ENCODE measurements at places on chromosomes 16 and 17.

DNA sequence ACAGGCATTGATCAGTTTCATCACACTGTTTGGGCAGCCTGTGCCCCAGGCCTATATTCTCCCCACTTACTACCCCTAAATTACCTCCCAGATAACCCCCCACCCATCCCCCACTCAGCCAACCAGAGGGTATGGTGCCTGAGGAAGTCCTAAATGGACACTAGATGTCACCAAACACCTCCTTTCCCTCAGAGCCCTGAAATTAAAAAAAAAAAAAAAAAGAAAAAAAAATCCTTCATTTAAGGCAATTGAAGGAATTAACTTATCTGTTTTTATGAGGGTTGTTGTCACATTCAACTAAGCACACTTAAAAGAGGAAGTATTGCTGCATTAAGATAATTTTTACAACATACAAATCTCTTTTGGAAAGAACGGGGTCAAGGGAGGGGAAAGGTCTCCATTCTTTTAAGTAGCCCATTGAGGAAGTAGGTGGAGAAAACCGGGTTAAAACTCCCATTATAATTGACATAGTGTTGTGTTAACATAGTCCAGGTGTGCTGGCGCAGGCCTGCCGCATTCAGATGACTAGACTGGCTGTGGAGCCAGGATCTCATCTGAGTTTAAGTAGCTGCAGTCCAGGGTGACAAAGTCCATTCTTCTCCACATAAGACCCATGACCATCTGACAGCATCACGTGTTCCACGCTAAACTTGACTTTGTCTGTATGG lies 46.3 kb downstream of the SNX11 start:
- no peak for DNase-seq

DNA sequence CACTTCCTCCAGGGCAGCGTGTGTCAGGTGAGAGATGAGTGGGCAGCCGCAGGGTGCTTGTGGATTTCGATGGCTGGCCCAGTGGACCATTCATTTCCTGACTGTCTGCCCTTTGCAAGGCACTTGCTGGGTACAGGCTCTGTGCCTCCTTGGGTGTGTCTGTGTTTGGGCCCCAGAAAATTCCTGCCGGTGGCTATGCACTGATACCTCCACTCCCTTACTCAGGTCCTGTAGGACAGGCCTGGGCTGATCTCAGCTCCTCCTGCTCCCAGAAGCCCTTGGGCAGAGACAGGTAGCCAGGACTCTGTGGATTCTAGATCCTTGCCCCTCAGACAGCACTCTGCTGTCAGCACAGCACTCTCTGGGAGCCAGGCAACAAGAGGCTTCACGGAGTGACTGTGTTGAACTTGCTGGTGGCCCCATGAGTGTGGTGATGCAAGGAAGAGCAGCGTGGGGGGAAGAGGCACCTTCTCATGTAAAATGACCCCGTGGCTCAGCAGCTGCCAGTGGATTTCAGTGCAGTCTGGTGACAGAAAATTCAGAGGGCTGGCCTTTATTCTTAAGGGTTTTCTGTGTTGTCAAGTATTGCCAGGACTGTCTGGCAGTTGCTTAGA lies 29.0 kb downstream of the PGS1 start:
- DNase-seq, result no peak

DNA sequence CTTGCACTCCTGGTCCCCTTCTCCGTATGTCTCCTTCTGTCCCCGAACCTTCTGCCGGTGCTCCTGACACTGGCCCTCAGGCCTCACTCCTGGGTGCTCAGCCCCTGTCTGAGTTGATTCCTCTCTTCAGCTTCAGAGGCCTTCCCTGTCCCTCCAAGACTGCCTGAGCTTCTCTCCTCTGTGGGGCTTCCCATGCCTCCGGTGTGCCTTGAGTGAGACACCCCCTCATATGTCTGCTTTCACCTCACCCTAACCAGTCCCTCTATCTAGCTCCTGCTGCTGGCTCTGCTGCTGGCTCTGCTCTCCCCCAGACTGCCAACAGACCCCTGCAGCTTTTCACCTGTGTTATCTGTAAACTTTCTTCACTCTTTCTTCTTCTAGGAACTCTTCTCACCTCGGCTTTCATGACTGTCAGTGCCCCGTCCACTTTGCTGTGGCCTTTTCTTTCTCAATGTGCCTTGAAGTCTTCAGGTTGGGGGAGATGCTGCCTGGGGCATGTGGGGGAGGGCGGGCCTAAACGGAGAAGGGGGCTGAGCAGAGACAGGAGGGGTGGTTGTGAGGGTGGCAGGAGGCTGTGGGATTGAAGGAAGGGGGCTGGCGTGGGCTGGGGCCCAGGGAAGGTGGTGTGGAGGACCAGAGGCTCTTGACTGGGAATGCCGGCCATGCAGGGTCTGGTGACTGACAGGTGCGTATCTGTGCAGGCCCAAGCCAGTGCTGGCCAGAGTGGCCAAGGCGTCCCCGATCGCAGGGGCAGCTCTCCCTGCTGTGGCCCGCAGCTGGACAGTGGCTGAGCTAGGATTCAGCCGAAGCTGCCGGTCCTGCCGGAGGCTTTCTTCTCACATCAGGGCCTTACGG lies 81.3 kb downstream of the METRNL start:
- DNase-seq, result no peak

DNA sequence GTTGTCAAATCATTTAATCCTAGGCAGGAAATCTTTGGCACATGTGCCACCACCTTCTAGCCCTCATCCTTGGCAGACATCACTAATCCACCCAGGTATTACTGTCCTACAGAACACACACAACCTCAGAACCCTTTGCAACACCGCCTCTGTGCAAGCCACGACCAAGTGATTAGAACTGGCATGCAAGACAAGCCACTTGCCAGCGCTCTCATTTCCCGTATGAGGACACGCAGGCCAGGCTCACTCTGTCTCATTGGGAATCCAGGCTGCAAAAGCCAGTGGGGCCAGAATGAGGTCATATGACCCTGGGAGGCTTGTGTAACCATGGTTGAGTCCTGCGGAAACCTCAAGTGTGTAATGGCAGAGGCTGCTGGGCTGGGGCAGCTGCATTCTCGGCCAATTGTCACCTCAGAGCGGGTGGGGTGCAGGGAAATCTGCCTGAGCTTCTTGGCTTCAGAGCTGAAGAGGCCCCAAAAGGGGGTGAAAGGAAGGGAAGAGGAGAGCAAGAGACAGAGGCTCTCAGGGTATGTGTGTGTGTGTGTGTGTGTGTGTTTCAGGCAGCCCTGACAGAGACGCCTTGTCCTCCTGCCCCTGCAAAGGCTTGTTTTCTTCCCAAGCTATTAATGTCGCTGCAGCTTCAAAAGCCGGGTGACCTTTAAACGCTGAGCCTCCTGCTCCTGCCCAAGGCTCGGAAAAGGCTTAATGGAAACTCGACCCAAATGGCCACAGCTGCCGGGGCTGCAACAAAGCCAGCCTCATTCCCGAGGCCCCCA lies 43.2 kb upstream of the MRPS23 start:
- DNase-seq, result no peak

DNA sequence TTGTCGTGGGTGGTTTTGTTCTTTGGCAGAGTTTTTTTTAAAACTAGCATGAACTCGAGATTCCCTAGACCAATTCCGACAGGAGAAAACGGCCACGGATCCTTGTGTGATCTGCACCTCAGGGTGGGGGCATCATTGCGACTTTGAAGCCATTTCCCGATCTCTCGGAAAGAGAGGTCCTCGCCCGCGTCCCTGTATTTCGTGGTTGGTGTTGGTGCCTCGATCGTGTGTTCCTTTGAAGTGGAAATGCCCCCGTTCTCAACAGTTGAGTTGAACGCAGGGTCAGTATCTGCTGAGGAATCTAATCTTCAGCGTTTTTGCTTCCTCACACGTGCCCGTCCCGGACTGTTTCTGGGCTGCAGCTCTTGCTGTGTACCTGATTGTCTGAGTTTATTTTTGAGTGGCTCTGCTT lies 1.1 kb downstream of the CRAMP1 start:
- DNase-seq, result no peak

DNA sequence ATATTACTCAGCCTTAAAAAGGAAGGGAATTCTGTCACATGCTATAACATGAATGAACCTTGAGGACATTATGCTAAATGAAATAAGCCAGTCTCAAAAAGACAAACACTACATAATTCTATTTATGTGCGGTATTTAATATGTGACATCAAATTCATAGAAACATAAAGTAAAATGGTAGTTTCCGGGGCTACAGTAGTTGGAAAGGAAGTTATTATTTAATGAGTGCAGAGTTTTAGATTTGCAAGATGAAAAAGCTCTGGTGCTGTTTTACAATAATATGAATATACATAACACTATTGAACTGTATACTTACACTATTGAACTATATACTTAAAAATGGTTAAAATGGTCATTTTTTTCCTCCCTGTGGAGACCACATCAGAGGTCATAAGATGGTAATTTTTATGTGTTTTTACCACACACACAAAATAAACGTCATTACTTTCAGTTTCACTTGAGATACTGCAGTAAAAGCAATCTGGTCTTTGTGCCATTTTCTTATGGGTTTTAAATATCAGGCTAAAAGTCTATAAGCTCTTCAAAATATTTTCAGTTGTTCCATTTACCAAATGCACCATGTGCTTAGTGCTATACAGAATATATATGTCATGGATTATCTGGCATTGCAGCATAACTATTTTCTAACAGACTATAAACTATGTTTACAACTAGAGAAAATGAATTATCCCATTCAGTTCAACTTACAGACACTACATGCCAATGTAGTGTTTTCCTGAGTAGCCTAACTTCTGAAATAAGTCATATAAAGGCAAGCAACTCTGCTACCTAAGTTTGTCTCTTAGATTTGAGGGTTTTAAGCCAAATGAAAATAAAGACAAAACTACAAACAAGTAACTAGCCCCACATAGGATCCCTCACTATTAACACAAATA lies 90.9 kb downstream of the SPAG9 start:
- no peak for DNase-seq

All from stimulated activated CD4-positive, alpha-beta T cell treated with anti-CD3 and anti-CD28 coated beads, Interleukin-2, amount 100 ng/mL, for 4 hours (primary cell).